Esophagus muscularis mucosa (tissue), 4 donors: ENCODE measurements at places on chromosomes 5 and 9. TPM values are rescaled to one million over a fixed set of nuclear protein-coding genes. Genes with fewer than 3 reads are reported as not detected.

- no peak overlapping the region for H3K4me3 ChIP-seq
- DNase-seq = no peak
- H3K27ac ChIP-seq = no peak overlapping the region
- H3K27me3 ChIP-seq = no peaks in the 10 kb centered on the region
- no peaks in the 10 kb centered on the region for H3K4me1 ChIP-seq
Observed at GRCh38 chr9:6961845-6962522, 204.2 kb downstream of the KDM4C start.

DNA sequence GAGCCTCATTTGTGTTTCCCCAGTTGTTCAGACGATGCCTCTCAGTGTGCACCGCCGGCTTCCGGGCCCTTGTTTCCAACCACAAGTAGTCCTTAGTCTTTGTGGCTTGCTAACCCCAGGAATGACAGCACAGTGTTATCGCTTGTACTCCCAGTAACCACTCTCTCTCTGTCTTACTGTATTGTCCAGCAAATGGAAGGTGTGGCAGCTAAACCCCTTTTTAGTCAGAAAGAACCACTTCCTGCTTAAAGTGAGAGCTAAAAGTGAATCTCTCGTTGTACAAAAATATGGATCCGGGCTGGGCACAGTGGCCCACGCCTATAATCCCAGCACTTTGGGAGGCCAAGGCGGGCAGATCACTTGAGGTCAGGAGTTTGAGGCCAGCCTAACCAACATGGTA is 61.3 kb downstream of the ENC1 start:
- no peaks in the 10 kb centered on the region for H3K36me3 ChIP-seq
- H3K4me1 ChIP-seq = peaks cover 16% of the 10 kb centered on the region
- no peak for DNase-seq
- no peak overlapping the region for H3K4me3 ChIP-seq
- no peak overlapping the region for H3K27ac ChIP-seq

GRCh38 chr9:98172604-98173003 is 19.8 kb downstream of the CORO2A start:
- no peak overlapping the region for H3K4me3 ChIP-seq
- H3K36me3 ChIP-seq = no peaks in the 10 kb centered on the region
- H3K27ac ChIP-seq = no peak overlapping the region
- H3K4me1 ChIP-seq = no peaks in the 10 kb centered on the region
- no peak for DNase-seq

GRCh38 chr5:59034498-59035186 is 451.8 kb downstream of the RAB3C start:
- peak overlapping the region; percentile 49 for H3K27ac ChIP-seq
- DNase-seq = no peak
- no peaks in the 10 kb centered on the region for H3K27me3 ChIP-seq
- no peaks in the 10 kb centered on the region for H3K36me3 ChIP-seq
- no peak overlapping the region for H3K4me3 ChIP-seq

GRCh38 chr5:144644317-144644716 is 473.6 kb downstream of the KCTD16 start:
- no peak for DNase-seq
- H3K4me1 ChIP-seq = no peaks in the 10 kb centered on the region
- no peaks in the 10 kb centered on the region for H3K27me3 ChIP-seq
- no peaks in the 10 kb centered on the region for H3K36me3 ChIP-seq
- no peak overlapping the region for H3K27ac ChIP-seq
- H3K4me3 ChIP-seq = no peak overlapping the region

DNA sequence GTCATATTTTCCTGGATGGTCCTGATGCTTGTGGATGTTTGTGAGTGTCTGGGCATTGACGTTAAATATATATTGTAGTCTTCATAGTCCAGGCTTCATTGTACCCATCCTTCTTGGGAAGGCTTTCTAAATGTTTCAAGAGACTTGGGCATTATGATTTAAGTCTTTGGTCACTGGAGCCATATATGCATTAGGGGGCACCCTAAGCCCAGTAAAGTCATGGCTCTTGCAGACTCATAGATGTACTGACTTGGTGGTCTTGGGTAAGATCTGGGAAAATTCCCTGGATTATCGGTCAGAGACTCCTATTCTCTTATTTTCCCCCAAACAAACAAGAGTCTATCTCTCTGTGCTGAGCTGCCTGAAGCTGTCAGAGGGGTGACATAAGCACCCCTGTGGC is 271.1 kb downstream of the TRIM36 start:
- no peak for DNase-seq
- H3K4me3 ChIP-seq = no peak overlapping the region
- no peaks in the 10 kb centered on the region for H3K4me1 ChIP-seq
- no peaks in the 10 kb centered on the region for H3K27me3 ChIP-seq
- no peaks in the 10 kb centered on the region for H3K36me3 ChIP-seq

DNA sequence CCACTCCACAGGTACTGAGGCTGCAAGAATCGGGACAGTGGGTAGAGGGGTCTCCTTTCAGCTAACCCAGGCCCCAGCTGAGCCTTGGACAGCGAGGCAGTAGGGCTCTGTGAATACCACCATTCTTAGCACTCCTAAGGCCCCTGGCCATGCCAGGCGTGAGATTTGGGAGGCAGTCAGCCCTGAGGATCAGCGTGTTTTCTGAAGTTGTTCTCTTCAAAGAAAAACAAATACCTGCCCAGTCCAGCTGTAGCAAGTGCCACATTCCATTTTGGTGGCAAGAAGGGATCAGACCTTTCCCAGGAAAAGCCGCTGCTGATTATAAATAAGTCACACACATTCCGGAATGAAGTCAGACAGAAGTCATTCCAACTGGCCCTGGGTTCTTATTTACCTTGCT is 47.8 kb downstream of the RALGPS1 start:
- H3K4me1 ChIP-seq = peaks cover 24% of the 10 kb centered on the region
- H3K36me3 ChIP-seq = peaks cover 6% of the 10 kb centered on the region
- DNase-seq = no peak
- H3K4me3 ChIP-seq = no peak overlapping the region

- H3K36me3 ChIP-seq = no peaks in the 10 kb centered on the region
- H3K27me3 ChIP-seq = no peaks in the 10 kb centered on the region
- no peak for DNase-seq
Observed at GRCh38 chr5:167030500-167031120, 1260.8 kb upstream of the WWC1 start.

DNA sequence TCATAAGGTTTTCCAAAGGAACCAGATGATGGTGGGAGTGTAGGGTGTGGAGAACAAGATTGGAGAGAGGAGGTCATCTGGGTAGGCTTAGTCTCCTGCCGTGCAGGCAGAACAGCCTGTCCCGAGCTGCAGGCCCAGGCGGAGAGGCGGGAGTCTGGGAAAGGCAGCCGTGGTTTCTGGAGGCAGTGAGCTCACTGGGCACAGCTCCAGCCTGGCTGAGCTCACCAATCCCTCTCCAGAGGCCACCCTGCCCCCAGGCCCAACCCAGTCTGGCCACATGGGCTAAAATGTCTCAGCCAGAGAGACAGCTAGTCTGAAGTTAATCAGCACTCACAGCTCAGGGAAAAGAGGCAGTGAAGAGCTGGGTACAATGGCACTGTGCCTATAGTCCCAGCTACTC is 12.3 kb downstream of the P4HA2 start:
- DNase-seq = peak; percentile 96
- no peak overlapping the region for H3K4me3 ChIP-seq
- H3K27ac ChIP-seq = peak overlapping the region; percentile 86
- peaks cover 58% of the 10 kb centered on the region for H3K4me1 ChIP-seq
- no peaks in the 10 kb centered on the region for H3K27me3 ChIP-seq

DNA sequence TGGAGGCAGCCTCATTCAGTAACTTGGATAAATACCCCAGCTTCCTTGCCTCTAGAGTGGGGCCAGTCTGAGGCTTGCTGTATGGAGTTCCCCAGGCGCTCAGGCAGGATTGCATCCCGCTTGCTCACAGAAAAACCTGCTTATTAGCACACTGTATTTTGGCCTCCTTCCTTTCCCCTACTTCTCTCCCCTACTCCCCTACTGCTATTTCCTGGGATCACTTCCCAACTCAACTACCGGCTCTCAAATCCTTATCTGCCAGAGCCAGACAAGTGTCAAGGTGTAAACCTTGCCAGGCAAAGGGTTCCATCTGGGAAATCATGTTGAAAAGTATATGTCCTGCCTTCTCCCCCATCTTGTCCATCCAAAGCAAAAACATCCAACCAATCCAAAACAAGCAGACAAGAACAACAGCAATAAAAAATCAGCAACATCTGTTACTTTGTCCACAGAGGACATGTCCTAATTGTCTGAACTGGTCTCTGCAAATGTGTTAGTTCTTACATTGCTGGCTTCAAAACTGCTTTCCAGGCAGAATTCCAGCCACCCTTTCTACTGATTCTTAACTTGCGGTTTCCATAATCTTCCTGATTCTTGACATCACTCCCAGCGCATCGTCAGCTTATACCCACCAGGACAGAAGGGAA is 164.1 kb upstream of the SEMA6A start:
- H3K4me1 ChIP-seq = peaks cover 31% of the 10 kb centered on the region
- no peaks in the 10 kb centered on the region for H3K27me3 ChIP-seq
- H3K4me3 ChIP-seq = no peak overlapping the region
- H3K27ac ChIP-seq = no peak overlapping the region
- no peak for DNase-seq
- no peaks in the 10 kb centered on the region for H3K36me3 ChIP-seq

GRCh38 chr5:135362102-135362501 is 36.9 kb downstream of the MACROH2A1 start:
- H3K4me3 ChIP-seq = no peak overlapping the region
- no peaks in the 10 kb centered on the region for H3K27me3 ChIP-seq
- no peak overlapping the region for H3K27ac ChIP-seq
- DNase-seq = no peak
- peaks cover 68% of the 10 kb centered on the region for H3K36me3 ChIP-seq

- no peaks in the 10 kb centered on the region for H3K27me3 ChIP-seq
- H3K4me1 ChIP-seq = no peaks in the 10 kb centered on the region
- H3K36me3 ChIP-seq = no peaks in the 10 kb centered on the region
- no peak for DNase-seq
Observed at GRCh38 chr5:138064526-138064925, 19.3 kb upstream of the WNT8A start.

DNA sequence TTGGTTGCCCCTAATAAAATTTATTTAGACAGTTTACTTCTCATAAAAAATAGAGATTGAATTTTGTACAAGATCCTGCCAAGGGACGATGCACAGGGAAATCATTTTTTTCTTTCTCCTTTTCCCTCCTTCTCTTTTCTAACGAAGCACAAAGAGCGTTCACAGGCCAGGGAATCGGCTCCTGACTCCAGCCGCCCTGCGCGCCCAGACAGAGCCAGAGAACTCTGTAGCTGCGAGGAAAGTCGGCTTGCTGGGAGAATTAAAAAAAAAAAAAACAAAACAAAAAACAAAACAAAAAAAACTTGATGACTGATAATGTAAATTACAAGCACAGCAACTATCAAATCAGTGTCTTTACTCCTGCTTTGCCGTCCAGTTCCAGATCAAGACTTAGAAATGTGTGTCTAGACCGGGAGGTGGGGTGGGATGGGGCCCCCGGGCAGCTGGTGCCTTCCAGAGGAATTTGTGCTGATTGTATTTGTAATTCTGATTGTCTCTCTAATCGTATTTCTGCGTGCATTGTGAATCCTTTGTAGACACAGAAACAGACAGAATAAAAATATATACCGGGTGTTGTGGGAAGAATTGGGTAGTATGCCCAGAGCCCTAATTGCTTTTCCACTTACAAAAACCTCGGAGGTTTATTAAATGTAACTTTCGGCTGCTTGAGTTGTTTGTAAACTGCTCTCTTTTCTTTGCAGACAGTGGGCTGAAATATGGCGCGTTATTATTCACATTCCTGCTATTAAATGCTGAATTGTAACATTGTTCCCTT is 3.6 kb upstream of the OTP start:
- H3K36me3 ChIP-seq = no peaks in the 10 kb centered on the region
- H3K4me1 ChIP-seq = peaks cover 54% of the 10 kb centered on the region
- H3K27ac ChIP-seq = no peak overlapping the region

DNA sequence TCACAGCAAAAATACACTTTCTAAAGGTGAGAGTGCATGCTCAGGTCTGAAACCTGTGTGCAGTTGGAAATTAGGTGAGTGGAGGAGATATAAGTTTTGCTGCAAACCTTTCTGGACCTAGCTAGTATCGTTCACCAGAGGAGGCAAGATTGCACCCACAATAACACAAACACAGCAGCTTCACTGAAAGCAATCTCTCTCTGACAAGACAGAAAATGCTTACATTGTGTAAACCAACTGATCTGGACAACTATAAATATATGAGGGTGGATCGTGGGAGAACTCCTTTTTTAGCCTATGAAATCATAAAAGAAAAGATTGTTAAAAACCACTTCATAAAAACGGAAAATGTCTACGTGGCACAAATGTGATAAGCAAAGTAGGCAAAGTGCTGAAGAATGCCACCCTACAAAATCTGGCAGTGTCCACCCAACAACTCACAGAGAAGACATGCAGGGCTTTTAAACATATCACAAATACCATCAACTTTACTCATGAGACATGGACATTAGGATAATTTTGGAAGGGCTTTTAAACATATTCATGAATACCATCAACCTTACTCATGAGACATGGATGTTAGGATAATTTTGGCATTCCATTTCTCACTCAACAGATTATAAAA is 134.3 kb downstream of the CDH18 start:
- H3K27ac ChIP-seq = no peak overlapping the region
- no peaks in the 10 kb centered on the region for H3K36me3 ChIP-seq
- DNase-seq = no peak
- no peaks in the 10 kb centered on the region for H3K27me3 ChIP-seq

DNA sequence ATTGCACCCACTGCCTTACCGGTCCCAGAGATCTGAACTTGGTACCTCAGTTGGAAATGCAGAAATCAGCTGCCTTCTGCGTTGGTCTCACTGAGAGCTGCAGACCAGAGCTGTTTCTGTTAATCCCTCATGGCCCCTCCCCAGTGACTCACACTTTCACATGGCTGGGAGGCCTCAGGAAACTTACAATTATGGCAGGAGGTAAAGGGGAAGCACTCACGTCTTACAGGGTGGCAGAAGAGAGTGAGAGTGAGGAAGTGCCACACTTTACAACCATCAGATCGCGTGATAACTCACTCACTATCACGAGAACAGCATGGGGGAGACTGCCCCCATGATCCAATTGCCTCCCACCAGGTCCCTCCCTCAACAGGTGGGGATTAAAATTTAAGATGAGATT is 648.5 kb downstream of the MTRR start:
- H3K4me3 ChIP-seq = no peak overlapping the region
- H3K4me1 ChIP-seq = no peaks in the 10 kb centered on the region
- no peak for DNase-seq
- no peaks in the 10 kb centered on the region for H3K27me3 ChIP-seq

DNA sequence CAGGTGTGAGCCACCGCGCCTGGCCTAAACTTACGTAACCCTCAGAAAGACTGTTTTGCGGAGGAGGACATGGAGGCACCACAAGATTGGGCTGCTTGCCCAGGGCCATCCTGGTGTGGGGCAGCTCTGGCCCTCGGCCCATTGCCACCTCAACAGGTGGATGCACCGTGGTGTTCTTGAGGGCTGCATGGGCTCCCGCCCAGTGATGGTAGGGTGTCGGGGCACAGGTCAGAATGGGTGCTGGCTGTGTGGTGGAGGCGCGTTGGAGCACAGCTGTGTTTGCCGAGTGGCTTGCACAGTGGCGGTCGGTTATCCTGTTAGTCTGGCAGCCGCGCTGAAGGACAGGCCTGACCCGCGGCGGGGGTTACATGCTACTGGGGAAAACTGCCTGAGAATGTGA is 196.9 kb downstream of the CACNA1B start:
- H3K4me3 ChIP-seq = no peak overlapping the region
- H3K4me1 ChIP-seq = no peaks in the 10 kb centered on the region
- peak; percentile 72 for DNase-seq
- no peaks in the 10 kb centered on the region for H3K36me3 ChIP-seq
- no peak overlapping the region for H3K27ac ChIP-seq

ANKRD31 gene
- under 0.01 TPM for total RNA-seq

SLC34A3 gene
- total RNA-seq = not detected

ZNF346 gene
- 22.9 TPM for total RNA-seq

SEMA6A gene
- 10.9 TPM for total RNA-seq

MOB3B gene
- total RNA-seq = 9.5 TPM

HTR1A gene
- not detected for total RNA-seq

CSF1R gene
- total RNA-seq = 30.5 TPM
